ENCODE measurements at places on chromosomes 2 and 18.

GRCh38 chr2:223433461-223433860 lies 168.7 kb downstream of the SCG2 start:
- no peak for DNase-seq

- DNase-seq, result no peak
Measured at GRCh38 chr2:129816813-129817574, 162.5 kb upstream of the RAB6C start.

GRCh38 chr2:17146358-17146757 lies 371.9 kb downstream of the RAD51AP2 start:
- DNase-seq, result no peak

DNA sequence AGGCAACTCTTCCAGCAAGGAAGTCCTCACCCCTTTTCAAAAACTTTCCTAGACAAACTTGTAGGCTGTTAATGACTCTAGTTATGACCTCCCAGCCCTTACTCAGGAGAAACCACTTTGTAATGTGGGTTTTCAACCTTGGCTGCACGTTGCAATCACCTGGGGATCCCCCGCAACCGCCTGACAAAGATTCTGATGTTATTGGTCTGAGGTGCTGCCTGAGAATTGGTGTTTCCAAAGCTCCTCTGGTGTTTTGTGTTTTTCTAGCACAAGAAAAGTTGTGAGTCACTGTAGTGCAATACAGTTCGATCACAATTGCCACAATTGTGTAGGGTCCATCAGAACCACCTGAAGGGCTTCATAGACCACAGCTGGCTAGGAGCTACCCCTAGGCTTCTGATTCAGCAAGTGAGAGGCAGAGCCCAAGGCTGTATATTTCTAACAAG lies 121.6 kb downstream of the SP100 start:
- no peak for DNase-seq

DNA sequence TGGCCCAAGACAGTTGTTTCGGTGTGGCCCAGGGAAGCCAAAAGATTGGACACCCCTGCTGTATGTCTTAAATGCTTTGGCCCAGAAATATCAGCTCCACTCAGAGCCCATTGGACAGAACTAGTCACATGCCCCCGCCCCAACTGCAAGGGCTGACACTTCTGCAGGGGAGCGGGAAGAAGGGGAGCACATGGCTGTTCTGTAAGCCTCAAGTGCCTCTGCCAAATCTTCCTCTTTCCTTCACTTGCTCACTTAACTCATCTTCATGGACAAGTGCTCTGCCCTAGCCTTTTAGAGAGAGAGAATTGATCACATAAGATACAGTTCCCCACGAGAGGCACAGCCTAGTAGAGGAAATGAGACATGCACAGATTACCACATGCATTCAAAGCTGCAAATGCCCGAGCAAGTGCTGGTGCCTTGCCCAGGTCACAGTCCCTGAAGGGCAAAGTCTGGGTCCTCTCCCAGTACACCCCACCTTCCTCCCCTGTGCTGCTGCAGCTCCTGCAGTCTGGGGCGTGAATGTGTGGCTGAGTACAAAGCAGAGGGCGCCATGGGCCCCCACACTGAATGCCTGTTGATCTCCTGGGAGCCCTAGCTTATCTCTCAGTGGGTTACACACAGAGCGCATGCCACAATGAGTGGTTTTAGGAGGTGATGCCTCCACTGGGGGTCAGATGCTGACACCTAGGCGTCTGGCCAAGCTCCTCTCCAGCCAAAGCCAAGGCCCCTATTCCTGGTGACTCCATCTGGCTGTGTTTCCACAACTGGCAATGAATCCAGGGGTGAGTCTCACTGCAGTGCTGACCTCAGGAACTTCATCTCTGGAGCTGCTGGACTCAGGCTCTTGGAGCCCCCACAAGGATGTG lies 135.3 kb downstream of the CTIF start:
- DNase-seq, result no peak

Data from stimulated activated naive CD4-positive, alpha-beta T cell treated with Interleukin-2 at 50 U/mL for 16 hours (primary cell).